Endothelial cell (in vitro differentiated cells): ENCODE measurements at places on chromosomes 2 and 18.

DNA sequence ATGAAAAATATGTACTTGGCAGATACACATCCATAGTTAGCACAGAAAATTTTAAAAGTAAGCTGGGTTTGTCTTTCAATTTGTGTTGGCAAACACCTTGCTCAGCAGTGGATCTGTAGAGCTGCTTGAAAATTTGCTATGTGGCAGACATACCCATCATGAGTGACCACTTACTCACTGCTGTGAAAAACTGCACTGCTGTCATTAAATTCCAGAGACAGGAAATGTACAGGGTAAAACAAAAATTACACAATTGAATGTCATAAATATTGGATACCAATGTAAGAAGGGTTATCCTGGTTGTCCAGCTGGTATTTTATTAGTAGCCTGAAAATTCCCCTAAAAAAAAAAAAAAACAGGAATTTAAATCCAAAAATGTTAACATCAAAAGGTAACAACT lies 24.5 kb downstream of the NIF3L1 start:
- no peaks in the 10 kb centered on the region for H3K27me3 ChIP-seq
- peaks cover 33% of the 10 kb centered on the region for H3K36me3 ChIP-seq
- no peaks in the 10 kb centered on the region for H3K4me1 ChIP-seq
- no peak overlapping the region for H3K4me3 ChIP-seq
- H3K27ac ChIP-seq = no peak overlapping the region
- DNase-seq = no peak

- no peak overlapping the region for H3K27ac ChIP-seq
- DNase-seq = no peak
- no peaks in the 10 kb centered on the region for H3K36me3 ChIP-seq
Observed at GRCh38 chr2:118269408-118270051, 181.3 kb downstream of the INSIG2 start.

DNA sequence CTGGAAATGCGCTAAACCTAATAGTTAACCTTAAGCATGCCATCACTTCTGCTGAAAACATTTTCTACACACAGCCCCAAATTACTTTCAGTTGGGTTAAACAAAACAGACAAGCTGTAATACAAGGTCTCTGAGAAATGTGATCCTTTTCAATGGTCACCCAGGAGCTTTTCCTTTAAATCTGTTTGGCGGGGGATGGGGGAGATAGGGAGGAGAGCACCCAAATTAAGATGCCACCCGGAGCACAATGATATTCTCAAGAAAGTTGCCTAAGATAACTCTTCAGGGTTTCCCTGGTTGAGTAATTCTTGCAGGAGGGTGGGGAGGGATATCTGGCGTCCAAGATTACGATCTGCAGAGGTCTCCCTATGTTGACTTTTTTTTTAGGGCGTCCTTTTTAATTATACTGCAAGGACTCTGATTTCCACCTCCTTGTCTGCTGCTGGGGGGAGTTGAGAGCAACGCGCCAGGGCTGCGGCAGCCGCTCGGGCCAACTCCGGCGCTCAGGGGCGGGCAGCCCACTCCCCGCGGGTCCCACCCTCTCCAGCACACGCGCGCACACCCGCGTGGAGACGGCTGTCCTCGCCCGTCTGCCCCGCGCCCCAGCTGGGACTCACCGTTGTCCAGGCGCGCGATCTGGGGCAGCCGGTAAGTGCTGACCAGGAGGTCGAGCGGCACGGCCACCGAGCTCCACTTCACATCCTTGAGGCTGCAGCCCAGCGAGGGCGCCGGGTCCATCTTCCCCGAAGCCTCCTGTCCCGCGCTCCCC lies 807 bp downstream of the GAREM1 start:
- peak overlapping the region; percentile 67 for H3K27ac ChIP-seq
- peaks cover 5% of the 10 kb centered on the region for H3K36me3 ChIP-seq
- peak; percentile 46 for DNase-seq
- peaks cover 17% of the 10 kb centered on the region for H3K27me3 ChIP-seq
- H3K4me3 ChIP-seq = peak overlapping the region; percentile 93

GRCh38 chr2:167212014-167212648 lies 323.9 kb downstream of the XIRP2 start:
- no peak overlapping the region for H3K27ac ChIP-seq
- DNase-seq = peak; percentile 56
- no peaks in the 10 kb centered on the region for H3K27me3 ChIP-seq

DNA sequence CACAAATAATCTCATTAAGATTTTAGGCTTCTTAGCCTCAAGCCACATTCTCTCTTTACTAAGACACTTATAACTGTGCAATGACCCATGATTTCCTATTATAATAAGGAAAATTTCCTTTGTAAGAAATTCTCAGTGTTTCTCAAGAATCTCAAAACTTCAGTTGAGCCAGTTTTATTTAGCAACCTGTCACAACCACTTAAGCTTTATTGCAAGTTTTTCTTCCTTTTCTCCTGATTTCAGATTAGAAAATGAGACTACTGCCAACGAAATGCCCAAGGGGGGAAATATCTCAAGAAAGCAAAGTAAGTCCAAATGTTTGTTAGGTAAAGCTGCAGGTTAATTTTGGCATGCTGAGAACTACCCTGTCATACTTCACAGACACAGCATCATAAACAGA lies 178.5 kb downstream of the THADA start:
- H3K36me3 ChIP-seq = no peaks in the 10 kb centered on the region
- no peak overlapping the region for H3K4me3 ChIP-seq
- peaks cover 13% of the 10 kb centered on the region for H3K4me1 ChIP-seq
- no peak for DNase-seq
- H3K27me3 ChIP-seq = peaks cover 1% of the 10 kb centered on the region

DNA sequence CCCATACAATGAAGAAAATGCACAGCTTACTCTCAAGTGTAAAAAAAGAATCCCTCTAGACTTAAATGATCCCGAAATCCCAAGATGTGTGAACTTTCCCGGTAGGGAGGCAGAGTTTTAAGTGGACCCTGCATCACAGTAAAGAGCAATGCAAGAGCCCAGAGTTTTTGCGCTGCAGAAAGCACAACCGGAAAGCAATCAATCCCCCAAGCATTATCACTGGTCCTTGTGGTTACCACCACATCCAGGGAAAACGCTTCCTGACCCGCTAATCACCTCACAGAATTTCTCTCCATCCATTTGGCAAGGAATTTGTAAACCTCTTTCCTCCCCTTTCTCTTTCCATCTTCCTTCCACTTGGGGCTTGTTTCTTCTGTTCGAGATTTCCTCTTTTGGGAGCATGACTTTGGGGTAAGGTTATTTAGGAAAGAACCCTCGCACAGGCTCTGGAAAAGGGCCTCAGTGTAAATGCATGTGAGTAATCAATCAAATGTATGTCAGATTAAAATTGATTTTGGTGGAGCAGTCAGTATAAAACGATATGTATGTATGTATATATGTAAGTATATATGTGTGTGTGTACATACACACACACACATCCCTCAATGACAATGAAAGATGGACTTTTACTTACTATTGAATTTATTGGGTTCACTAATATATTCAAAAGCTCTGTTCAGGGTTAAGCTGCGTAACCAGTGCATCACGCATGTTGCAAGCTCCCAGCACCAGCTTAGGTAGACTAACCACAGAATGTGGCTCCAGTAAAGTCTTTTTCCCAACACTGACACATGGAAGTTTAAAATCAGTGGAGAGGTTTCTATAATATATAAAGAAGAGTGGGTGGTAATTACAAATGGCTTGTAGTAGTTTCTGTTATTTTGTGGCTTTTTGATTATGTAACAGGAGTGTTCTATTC lies 1.6 kb downstream of the PLCL1 start:
- DNase-seq = peak; percentile 15
- peak overlapping the region; percentile 48 for H3K27ac ChIP-seq
- no peaks in the 10 kb centered on the region for H3K36me3 ChIP-seq
- H3K27me3 ChIP-seq = peaks cover 6% of the 10 kb centered on the region

- H3K27ac ChIP-seq = no peak overlapping the region
- no peak overlapping the region for H3K4me3 ChIP-seq
- H3K4me1 ChIP-seq = no peaks in the 10 kb centered on the region
- H3K36me3 ChIP-seq = peaks cover 10% of the 10 kb centered on the region
- no peak for DNase-seq
Observed at GRCh38 chr18:32042337-32042736, 23.7 kb downstream of the RNF125 start.

- no peak for DNase-seq
- H3K36me3 ChIP-seq = peaks cover 5% of the 10 kb centered on the region
- H3K27me3 ChIP-seq = peaks cover 1% of the 10 kb centered on the region
- H3K4me3 ChIP-seq = no peak overlapping the region
- H3K4me1 ChIP-seq = peaks cover 9% of the 10 kb centered on the region
- H3K27ac ChIP-seq = no peak overlapping the region
Observed at GRCh38 chr2:149400997-149401396, 70.6 kb downstream of the LYPD6 start.

DNA sequence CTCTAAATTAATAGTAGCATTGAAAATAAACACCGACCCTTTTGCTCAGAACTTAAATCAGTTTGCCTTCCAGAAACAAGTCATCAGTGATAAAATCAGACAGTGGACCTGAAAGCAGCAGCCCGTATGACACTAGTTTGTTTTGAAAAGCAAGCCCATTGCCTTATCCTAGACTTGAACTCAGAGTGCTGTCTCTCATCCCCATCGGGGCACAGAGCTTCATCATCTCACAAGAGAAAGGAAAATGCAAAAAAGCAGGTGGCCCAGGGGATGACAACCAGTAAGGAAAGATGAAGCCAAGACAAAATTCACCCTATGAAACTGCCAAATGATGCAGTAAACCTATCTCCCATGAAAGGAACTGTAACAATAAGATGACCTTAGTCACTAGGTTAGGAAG lies 71.2 kb downstream of the CERKL start:
- no peaks in the 10 kb centered on the region for H3K36me3 ChIP-seq
- no peak overlapping the region for H3K27ac ChIP-seq
- peaks cover 3% of the 10 kb centered on the region for H3K4me1 ChIP-seq
- H3K27me3 ChIP-seq = no peaks in the 10 kb centered on the region
- H3K4me3 ChIP-seq = no peak overlapping the region

GRCh38 chr2:221431477-221431876 lies 140.6 kb downstream of the EPHA4 start:
- peaks cover 1% of the 10 kb centered on the region for H3K27me3 ChIP-seq
- H3K36me3 ChIP-seq = peaks cover 41% of the 10 kb centered on the region
- no peak for DNase-seq

DNA sequence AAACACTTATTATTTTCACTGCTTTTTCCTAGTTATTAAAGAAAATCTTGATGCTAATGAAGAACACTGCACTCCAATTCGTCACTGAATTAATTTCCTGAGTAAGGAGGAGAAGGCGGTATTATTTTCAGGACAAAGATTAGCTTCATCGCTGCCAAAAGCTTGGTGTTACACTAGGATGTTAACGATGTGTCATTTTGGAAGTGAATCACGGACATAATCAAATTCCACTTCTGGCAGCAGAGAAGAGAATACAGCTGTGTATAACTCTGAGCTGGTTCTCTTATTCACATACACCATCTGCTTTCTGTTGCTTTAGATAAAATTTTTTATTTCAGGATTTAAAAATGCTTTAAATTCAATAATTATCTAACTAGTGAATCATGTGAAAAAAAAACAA lies 74.1 kb downstream of the SCG2 start:
- H3K27ac ChIP-seq = no peak overlapping the region
- no peaks in the 10 kb centered on the region for H3K27me3 ChIP-seq
- no peak for DNase-seq
- no peaks in the 10 kb centered on the region for H3K36me3 ChIP-seq
- H3K4me1 ChIP-seq = no peaks in the 10 kb centered on the region

GRCh38 chr2:143088388-143088787 lies 40.8 kb upstream of the ARHGAP15 start:
- H3K36me3 ChIP-seq = no peaks in the 10 kb centered on the region
- no peak overlapping the region for H3K27ac ChIP-seq
- no peak overlapping the region for H3K4me3 ChIP-seq
- H3K4me1 ChIP-seq = no peaks in the 10 kb centered on the region
- no peak for DNase-seq

DNA sequence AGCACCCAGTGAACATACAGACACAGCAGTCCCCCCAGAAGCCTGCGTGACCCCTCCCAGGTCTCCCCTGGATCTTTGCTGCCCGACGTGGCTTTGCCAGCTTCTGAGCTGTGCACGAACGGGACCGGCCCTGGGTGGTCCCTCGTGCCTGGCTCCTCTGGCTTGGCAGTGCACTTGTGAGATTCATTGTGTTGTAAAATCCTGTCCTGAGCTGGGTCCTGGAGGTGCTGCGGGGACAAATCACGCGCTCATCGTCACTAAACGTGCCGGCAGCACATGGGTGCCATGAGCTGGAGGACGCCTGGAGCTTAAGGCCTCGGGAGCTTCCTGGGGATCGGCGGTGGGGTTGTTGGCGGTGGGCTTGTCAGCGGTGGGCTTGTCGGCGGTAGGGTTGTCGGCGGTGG lies 104.9 kb downstream of the FAM210A start:
- peaks cover 17% of the 10 kb centered on the region for H3K27me3 ChIP-seq
- DNase-seq = no peak
- H3K36me3 ChIP-seq = peaks cover 15% of the 10 kb centered on the region
- peaks cover 4% of the 10 kb centered on the region for H3K4me1 ChIP-seq
- H3K4me3 ChIP-seq = no peak overlapping the region
- no peak overlapping the region for H3K27ac ChIP-seq

- DNase-seq = no peak
- H3K4me3 ChIP-seq = no peak overlapping the region
- peaks cover 20% of the 10 kb centered on the region for H3K4me1 ChIP-seq
- no peaks in the 10 kb centered on the region for H3K36me3 ChIP-seq
- H3K27ac ChIP-seq = no peak overlapping the region
Observed at GRCh38 chr2:191957996-191958860, 111.3 kb upstream of the CAVIN2 start.

DNA sequence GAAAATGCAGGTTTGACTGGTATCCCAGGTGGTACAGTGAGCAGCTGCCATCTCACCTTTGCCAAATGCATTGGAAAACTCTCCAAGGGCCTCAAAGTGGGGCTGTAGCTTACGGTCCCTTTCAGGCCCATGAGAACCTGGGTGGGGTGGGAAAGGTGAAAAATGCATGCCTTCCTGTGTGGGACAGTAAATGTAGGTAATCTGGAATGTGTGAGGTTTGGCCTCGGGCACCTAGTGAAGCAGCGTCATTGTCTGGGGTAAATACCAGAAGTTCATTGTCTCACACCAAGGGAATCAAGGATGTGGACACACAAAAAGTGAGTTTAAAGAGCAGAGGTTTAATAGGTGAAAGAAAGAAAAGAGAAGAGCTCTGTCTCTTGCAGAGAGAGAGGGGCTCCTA lies 36.6 kb downstream of the TIMM21 start:
- peaks cover 2% of the 10 kb centered on the region for H3K4me1 ChIP-seq
- H3K27me3 ChIP-seq = peaks cover 5% of the 10 kb centered on the region
- H3K4me3 ChIP-seq = no peak overlapping the region
- no peak overlapping the region for H3K27ac ChIP-seq
- no peaks in the 10 kb centered on the region for H3K36me3 ChIP-seq

DNA sequence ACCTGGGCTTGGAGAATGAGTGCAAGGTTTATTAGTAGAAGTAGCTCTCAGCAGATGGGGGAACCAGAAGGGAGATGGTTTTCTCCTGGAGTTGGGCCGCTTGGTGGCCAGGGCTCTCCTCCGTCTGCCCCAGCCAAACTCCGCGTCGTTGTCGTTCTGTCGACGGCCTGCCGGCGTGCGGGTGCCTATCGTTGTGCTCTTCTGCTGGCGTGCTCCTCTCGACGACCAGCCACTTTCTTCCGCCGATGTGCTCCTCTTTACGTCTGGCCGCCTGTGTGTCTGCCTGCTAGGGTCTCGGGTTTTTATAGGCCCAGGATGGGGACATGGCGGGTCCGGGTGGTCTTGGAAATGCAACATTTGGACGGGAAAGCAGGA lies 119.1 kb downstream of the BMPR2 start:
- H3K4me3 ChIP-seq = no peak overlapping the region
- peaks cover 17% of the 10 kb centered on the region for H3K36me3 ChIP-seq
- no peak for DNase-seq
- H3K27me3 ChIP-seq = peaks cover 8% of the 10 kb centered on the region
- peak overlapping the region; percentile 73 for H3K27ac ChIP-seq
